ENCODE measurements at places on chromosomes 12 and 14. TPM values are rescaled to one million over a fixed set of nuclear protein-coding genes. Genes with fewer than 3 reads are reported as not detected.

GRCh38 chr12:65162609-65163008, 6.8 kb upstream of the LEMD3 start:
- DNase-seq: no peak

TAS2R14 gene
- 0.75 TPM for total RNA-seq

DNA sequence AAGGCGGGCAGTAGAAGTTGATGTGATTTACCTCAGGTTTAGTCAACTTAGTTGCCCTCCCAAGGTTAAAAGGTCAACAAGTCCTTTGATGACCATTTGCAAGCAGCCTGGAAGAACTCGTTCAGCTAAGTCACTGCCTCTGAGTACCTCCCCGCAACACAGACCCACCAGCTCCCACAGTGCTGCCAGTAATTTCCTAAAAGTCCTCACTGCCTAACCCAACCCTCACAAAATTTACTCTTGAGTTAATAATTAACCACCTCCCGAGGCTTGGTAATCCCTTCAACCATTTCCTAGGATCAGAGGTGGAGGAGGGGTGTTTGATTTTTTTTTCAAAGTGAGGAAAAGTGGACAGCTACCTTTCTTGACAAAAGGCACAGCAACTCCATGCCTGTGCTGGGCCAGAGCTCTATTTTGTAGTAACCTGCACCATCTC, 55.8 kb downstream of the MAP3K9 start:
- no peak for DNase-seq

DNA sequence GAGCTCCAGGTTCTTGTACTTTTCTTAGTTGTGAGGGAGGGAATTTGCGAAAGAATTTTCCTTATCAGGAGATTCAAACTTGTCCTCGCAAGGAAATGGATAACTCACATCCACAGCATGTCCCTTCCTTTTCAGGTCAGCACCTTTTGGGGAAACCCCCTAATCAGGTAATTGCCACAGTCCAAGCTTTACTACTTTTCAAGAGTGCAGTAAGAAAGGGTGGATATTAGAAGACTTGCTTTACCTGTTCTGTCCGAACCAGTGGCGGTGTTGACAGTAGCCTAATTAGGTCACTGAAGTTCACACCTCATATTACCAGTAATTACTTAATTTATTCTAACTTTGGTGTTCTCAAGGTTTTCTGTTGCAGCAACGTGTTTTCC, 6.7 kb upstream of the C12orf50 start:
- no peak for DNase-seq

GRCh38 chr14:73239393-73240241, 2.3 kb downstream of the PAPLN start:
- peak; percentile 78 for DNase-seq

DNA sequence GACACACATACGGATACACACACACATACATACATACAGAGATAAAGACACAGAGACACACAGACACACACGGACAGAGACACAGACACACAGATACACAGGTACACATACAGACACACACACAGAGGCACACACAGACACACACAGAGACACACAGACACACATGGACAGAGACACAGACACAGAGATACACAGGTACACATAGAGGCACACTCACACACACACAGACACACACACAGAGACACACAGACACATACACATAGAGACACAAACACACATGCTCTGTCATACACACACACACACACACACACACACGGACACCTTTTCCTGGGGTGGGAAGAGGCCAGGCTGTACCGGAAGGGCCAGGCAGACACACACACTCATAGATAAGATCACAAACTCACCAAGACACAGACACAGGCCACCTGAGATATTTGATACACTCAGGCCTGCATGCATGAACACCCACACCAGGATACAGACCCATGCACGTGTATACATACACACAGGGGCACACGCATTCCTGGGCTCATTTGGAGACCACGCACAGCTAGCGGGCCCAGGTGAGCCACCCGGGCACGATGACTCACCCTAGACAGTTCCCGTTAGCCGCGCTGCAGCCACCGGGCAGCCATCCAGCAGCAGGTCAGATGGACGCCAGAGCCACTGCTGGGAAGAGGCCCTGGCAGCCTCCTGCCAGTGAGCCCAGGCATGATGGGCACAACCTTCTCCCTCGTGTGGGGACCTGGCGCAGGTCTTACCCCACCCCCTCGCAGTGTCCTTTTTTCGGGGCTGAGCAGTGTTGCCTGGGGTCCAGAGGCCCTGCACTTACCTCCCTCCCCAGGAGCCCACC, 1.8 kb upstream of the AHNAK2 start:
- peak; percentile 80 for DNase-seq

DNA sequence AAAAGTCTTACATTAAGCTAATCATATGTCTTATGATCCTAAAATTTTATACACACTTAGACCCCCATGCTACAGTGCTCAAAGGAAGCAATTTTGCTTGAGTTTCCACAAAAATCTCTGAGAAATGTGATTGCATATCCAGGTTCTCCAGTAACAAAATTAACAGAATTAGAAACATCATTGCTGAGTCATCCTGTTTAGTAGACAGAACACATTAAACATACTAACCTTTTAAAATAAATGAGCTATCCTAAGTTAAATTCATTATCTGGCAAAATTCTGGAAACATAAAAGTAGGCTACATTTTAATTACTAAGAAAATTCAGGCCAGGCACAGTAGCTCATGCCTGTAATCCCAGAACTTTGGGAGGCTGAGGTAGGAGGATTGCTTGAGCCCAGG, 94.7 kb downstream of the DENND5B start:
- DNase-seq: no peak

DNA sequence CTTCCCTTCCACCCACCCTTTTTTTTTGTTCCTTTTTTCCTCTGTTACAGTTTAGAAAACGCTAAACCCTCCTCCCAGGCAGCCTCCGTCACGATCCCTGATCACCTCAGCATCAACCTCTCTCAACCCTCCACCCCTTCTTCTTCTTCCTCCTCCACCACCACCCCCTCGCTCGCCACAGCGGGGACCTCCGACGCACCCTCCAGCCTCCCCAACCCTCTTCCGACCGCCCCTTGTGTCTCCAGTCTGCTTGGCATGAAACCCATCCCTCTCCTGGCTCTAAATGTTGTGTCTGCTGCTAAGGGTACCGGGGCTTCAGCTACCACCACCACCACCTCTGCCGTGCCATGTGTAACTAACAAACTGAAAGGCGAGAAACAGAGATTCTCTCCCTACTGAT, 22.9 kb downstream of the PCBP2 start:
- no peak for DNase-seq

DNA sequence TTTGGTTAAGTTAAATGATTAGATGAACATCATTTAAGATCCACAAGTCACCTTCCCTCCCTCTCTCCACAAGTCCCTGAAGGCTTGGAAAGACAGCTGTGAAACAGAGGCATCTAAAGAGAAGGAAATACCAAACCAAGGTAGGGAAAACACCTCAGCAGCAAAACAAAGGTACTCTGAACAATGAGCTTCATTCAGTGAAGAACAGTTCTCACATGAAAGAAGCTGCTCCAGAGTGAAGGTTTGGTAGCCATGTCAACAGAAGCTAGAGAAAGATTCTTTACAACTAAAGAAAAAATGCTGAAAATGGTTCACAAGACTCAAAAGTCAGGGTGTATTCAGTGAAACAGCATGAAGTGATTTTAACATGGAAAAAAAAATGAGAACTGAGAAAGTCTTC, 69.4 kb downstream of the FGD6 start:
- DNase-seq: no peak

SLC17A8 gene
- not detected for total RNA-seq

- no peak for DNase-seq
Observed at GRCh38 chr14:80078501-80078900, 132.8 kb downstream of the DIO2 start.

GALNT16 gene
- total RNA-seq: 101 TPM

GRCh38 chr12:92224685-92225331, 79.2 kb upstream of the BTG1 start:
- no peak for DNase-seq

PIP4K2C gene
- 12.4 TPM for total RNA-seq

DNA sequence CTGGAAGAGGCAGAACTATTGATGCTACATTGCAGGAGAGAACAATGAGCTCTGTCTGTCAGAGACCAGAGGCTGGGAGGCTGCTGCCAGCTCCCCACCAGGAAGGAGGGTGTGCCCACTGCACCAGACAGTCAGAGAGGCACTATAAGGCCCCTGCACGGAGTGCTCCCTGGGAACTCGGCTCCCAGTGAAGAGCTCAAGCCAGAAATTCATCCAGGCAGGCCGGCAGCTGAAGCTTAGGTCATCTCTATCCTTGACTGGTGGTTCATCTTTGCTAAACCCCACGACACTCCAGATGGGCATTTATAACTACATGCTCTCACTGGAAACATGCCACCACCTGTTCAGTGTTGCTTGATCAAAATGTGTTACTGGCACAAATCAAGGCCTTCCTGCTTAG, 65.1 kb upstream of the GPATCH2L start:
- DNase-seq: no peak

ACOT6 gene
- total RNA-seq: not detected

- DNase-seq: no peak
Observed at GRCh38 chr14:28608851-28609828, 157.4 kb upstream of the FOXG1 start.

- no peak for DNase-seq
Observed at GRCh38 chr14:99043756-99044155, 228.2 kb downstream of the BCL11B start.

TMEM63C gene
- total RNA-seq: 2.9 TPM

MDGA2 gene
- not detected for total RNA-seq

GRCh38 chr14:61754627-61755381, 7.4 kb upstream of the SNAPC1 start:
- DNase-seq: no peak

PLEKHG7 gene
- total RNA-seq: not detected

HAL gene
- total RNA-seq: 0.16 TPM

DNA sequence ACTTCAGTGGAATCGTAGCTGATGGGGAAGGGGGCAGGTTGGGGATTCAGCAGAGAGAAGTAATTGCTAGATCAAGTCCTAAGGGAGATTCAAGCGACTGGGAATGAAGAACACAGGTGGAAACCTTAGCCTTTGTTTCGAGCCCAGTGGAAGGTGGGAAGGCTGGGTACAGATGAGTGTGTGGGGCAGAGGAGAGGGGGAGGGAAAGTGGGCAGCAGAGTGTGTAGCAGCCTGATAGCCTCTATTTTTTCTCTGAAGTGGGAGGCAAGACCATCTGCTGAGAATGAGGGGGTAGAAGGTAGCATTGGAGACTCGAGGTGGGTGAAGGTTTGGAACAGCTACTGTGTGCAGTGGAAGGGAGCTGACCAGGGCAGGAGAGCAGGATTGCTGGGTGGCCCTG, 91.0 kb downstream of the ADCK1 start:
- DNase-seq: no peak

GRCh38 chr12:108640802-108641445, 7.2 kb upstream of the SELPLG start:
- no peak for DNase-seq

HPD gene
- 2.7 TPM for total RNA-seq

- DNase-seq: no peak
Observed at GRCh38 chr14:68688872-68689371, 103.9 kb downstream of the ZFP36L1 start.

DNA sequence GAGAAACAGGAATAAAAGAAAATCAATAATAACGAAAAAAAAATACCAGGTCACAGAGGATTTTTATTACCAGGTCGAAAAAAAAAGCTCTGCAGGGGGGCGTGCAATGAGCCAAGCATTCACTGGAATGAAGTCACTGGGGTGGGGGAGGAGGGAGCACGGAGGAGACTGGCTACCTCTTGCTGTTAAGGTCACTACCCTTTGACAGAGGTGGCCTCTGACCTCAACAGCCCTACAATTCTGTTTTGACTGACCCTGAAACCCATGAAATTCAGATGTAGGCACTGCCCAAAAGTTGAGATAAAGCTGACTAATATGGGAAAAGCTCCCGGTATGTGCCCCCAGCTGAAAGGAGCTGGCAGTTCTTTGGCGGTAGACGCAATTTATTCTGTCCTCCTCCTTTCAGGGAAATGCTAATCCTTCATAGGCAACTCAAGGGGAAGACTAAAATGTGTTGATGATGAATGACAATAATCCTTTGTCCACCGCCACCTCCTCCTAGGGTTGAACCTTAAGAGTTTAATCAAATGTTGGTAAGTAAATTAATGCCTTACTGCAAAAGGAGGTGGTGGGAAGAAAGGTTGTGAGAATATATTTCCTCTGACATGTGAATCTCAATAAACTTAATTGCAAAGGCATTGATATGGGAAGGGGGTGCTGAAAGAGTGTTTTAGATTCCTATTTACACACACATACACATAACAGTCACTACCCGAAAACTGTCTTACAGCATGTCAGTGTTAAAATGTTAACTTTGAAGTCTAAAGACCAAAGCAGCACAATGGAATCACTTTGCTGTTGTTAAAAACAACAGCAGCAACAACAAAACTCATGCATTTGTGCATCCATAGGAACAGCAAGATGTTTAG, 6.3 kb upstream of the RIC8B start:
- no peak for DNase-seq

GRCh38 chr14:65421201-65421981, 8.9 kb downstream of the FUT8 start:
- DNase-seq: no peak

GPR135 gene
- total RNA-seq: 1.4 TPM

DNA sequence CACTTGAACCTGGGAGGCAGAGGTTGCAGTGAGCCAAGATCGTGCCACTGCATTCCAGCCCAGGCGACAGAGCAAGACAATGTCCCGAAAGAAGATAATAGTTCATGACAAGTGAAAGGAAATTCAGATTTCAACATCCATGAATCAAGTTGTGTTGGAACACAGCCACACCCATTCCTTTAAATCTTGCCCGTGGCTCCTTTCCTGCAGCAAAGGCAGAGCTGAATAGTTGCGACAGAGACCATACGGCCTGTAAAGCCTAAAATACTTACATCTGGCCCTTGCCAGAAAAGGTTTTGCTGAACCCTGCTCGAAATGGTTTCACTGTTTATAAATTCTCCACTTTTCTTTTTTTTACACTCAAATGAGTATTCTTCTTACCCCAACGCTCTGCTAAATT, 17.7 kb upstream of the ITPK1 start:
- no peak for DNase-seq

KCNK10 gene
- not detected for total RNA-seq

ST8SIA1 gene
- total RNA-seq: 3.3 TPM

- DNase-seq: no peak
Observed at GRCh38 chr12:97575403-97576193, 113.0 kb downstream of the RMST start.

PIP4P1 gene
- total RNA-seq: 18.4 TPM

DNA sequence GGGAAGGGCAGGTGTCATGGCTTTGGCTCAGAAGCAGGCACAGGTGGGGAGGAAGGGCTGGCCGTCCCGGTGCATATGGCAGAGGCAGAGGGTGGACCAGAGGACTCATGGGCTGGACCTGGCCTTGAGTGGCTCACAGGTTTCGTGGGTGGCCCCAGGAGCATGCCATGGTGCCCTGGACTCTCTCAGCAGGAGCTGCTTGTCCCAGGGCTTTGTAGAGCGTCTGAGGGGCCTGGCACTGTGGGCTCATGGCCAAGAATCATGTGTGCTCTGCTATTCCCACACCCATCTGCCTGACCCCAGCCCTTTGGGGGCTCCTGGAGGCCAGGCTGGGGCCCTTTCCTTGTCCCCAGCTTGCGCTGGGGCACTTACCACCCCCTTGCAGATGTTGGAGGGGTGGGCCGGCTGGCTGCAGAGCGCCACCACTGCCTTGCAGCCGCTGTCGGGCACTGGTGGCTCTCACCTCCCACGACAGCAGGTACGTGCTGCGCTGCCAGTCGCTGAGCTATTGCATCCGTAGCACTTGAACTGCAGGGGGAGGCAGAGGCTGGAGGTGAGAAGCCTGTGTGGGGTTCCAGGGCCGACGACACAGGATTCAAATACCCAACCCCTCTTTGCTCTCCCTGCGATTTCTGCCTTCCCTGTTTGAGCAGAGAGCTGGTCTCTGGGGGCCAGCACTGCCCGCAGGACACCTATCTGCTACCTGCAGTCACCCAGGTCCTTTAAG, 187.4 kb upstream of the PRMT8 start:
- DNase-seq: no peak

All from Right ventricle myocardium superior (tissue), 1 donor.